Progenitor cell of endocrine pancreas (in vitro differentiated cells): ENCODE measurements at places on chromosomes 4 and X. TPM values are rescaled to one million over a fixed set of nuclear protein-coding genes. Genes with fewer than 3 reads are reported as not detected.
A peak's percentile ranks its signal among the peaks of the same experiment; 100 is the strongest.

- no peaks in the 10 kb centered on the region for H3K27me3 ChIP-seq
- DNase-seq = no peak
- H3K27ac ChIP-seq = no peak overlapping the region
- no peaks in the 10 kb centered on the region for H3K4me1 ChIP-seq
- H3K36me3 ChIP-seq = no peaks in the 10 kb centered on the region
These were observed 70.3 kb downstream of the DDX60 start for GRCh38 chr4:168248176-168248710.

DNA sequence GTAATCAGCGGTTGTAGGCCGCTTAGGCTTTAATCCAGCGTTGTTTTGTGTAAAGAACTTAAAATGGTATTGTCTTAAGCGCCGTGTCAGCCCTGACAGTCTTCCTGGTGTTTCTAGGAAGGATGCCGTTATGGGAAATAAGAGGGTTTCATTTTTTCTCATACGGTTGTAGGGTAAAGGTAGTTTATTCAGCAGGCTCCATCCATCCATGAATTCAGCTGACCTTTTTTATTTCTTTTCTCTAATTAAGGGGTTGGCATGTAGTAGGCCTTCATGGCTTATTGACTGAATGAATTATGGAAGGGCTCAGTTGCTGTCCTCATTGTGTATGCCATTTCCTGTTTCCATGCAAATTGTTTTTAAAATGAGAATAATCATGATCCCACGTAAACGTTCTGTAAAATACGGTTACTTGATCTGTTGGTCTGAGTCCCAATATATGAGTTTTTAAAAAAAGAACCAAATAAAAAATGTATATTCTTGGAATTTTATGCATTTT, 693 bp downstream of the OCIAD1 start:
- H3K27ac ChIP-seq = peak overlapping the region; percentile 100
- H3K4me1 ChIP-seq = peaks cover 12% of the 10 kb centered on the region
- no peaks in the 10 kb centered on the region for H3K27me3 ChIP-seq
- no peak for DNase-seq
- H3K36me3 ChIP-seq = peaks cover 14% of the 10 kb centered on the region
- H3K4me3 ChIP-seq = peak overlapping the region; percentile 99

- peaks cover 25% of the 10 kb centered on the region for H3K27me3 ChIP-seq
- no peak overlapping the region for H3K4me3 ChIP-seq
- no peak overlapping the region for H3K27ac ChIP-seq
- DNase-seq = no peak
These were observed 97.4 kb downstream of the DCTD start for GRCh38 chr4:182819751-182820150.

DNA sequence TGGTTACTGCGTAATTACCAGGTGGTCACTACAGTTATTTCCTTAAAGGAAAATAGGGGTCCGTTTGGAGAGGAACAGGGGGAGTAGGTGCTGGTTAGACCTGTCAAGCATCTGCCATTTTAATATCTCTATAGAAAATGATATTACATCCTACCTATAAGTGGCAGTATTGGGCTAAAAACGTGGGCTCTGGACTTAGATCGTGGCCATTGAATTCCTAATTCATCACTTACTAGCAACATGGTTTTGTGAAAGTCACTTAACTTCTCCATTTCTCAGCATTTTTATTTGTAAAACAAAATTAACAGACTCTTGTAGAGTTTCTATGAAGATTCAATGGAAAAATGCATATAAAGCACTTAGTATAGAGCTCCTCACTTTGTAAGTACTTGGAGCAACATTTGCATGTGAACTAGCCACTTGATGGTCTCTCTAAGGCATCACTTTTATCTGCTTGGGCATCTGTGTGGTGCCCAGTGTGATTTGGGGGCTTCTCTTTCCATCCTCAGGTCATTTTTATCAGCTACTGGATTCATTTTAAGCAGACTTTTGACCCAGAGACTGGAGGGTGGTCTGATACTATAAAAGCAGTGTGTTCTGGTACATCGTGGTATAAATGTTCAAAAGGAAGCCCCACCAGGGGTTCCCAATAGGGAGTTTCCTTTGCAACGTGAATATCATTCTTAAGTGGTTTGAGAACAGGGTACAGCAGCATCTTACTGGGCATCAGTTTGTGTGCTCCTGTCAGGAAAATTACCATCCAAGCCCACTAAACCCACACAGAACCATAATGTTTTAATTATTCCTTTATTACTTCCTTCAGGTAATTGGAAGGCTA, 42.7 kb upstream of the RASSF6 start:
- H3K27me3 ChIP-seq = no peaks in the 10 kb centered on the region
- no peak for DNase-seq
- no peaks in the 10 kb centered on the region for H3K36me3 ChIP-seq
- no peak overlapping the region for H3K4me3 ChIP-seq
- peaks cover 7% of the 10 kb centered on the region for H3K4me1 ChIP-seq

DNA sequence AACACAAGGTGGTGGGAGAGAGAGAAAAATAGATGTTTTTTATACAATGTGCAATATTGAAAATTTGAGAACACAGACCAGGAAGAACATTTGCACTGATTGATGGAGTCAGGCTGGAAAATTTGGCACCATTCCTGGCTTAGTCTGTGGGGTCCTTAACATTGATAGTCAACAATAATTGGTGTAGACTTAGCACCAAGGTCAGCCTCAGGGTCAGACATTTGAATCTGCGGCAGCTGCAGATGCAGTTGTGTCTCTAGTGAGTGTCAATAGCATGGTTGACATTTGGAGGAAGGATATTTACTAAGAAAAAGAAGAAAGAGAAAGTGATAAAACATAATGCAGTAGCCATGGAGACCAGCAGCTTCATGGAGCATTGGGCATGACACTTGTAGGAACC, 31.5 kb upstream of the GLRA3 start:
- no peak for DNase-seq
- H3K4me1 ChIP-seq = no peaks in the 10 kb centered on the region

DNA sequence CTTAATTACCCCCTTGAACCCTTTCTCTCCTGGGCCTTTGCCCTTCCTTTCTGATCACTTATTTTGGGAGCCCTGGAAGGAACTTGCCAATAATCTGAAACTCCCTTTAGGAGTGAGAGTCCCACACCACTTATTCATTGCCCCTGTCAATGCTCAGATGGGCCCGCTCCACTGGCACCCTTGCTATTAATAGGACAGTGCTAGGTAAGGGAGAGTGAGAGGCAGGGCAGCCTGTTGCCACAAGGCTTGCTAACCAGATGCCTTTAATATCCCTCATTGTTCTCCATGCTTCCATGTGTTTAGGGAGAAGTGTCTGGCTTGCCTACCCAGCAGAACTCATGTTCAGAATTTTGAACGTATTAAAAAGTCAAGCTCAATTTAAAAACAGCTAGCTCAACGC, 1.7 kb upstream of the NHS start:
- no peak overlapping the region for H3K4me3 ChIP-seq
- no peak for DNase-seq
- no peaks in the 10 kb centered on the region for H3K36me3 ChIP-seq
- H3K27ac ChIP-seq = no peak overlapping the region

- no peak overlapping the region for H3K4me3 ChIP-seq
- H3K36me3 ChIP-seq = no peaks in the 10 kb centered on the region
These were observed 73.6 kb upstream of the PJA1 start for GRCh38 chrX:69238887-69239231.

- H3K4me1 ChIP-seq = peaks cover 28% of the 10 kb centered on the region
- H3K27me3 ChIP-seq = no peaks in the 10 kb centered on the region
- H3K36me3 ChIP-seq = peaks cover 4% of the 10 kb centered on the region
- no peak overlapping the region for H3K27ac ChIP-seq
These were observed 7.4 kb upstream of the S100P start for GRCh38 chr4:6686104-6686787.

DNA sequence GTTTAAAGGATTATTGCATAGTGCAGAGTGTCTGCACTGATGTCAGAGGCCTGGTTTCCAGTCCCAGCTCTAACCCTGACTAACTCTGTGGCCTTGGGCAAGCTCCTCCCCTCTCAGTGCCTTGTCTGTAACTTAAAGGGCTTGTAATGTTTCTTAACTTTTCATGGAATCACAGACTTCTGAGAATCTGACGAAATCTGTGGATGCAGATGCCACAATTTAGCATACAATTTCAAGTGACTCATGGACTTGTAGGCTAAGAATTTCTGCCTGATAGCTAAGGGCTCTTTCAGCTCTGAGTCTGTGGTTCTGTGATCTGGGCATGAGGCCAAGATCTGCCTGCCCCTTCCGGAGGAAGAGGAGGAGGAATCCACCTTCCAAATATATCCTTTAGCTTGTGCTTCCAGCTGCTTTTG, 236.9 kb downstream of the AR start:
- no peak overlapping the region for H3K27ac ChIP-seq
- no peak for DNase-seq
- no peak overlapping the region for H3K4me3 ChIP-seq

- peaks cover 14% of the 10 kb centered on the region for H3K4me1 ChIP-seq
- no peak for DNase-seq
- H3K36me3 ChIP-seq = peaks cover 3% of the 10 kb centered on the region
- H3K27ac ChIP-seq = peak overlapping the region; percentile 95
- no peaks in the 10 kb centered on the region for H3K27me3 ChIP-seq
These were observed 424 bp upstream of the ZNF330 start for GRCh38 chr4:141220271-141220670.

DNA sequence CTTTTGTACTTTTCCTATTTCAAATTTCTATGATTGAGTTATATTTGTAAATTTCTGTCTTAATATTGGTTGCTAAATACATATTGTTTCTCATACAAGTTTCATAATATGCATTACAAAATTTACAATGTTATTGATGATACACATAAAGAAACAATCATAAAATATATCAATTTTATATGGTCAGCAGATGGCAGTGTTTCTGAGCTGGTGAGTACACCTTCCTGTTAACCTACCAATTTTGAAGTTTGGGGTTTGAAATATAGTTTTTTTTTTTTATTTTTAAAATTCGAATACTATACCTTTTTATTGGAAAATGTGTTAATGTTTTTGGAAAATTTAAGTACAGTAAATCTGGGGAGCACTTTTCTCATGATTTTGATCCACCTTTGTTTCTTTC, 1953.1 kb upstream of the ADGRL3 start:
- H3K27me3 ChIP-seq = no peaks in the 10 kb centered on the region
- no peak overlapping the region for H3K4me3 ChIP-seq
- DNase-seq = no peak
- H3K4me1 ChIP-seq = peaks cover 2% of the 10 kb centered on the region

- H3K4me1 ChIP-seq = peaks cover 6% of the 10 kb centered on the region
- peaks cover 6% of the 10 kb centered on the region for H3K36me3 ChIP-seq
- H3K27me3 ChIP-seq = no peaks in the 10 kb centered on the region
- no peak overlapping the region for H3K27ac ChIP-seq
These were observed 314 bp downstream of the DNASE1L1 start for GRCh38 chrX:154408659-154409221.

GRCh38 chr4:63226229-63226628, 1183.0 kb downstream of the TECRL start:
- H3K36me3 ChIP-seq = no peaks in the 10 kb centered on the region
- DNase-seq = no peak
- H3K4me1 ChIP-seq = no peaks in the 10 kb centered on the region
- H3K27ac ChIP-seq = no peak overlapping the region
- no peaks in the 10 kb centered on the region for H3K27me3 ChIP-seq

DNA sequence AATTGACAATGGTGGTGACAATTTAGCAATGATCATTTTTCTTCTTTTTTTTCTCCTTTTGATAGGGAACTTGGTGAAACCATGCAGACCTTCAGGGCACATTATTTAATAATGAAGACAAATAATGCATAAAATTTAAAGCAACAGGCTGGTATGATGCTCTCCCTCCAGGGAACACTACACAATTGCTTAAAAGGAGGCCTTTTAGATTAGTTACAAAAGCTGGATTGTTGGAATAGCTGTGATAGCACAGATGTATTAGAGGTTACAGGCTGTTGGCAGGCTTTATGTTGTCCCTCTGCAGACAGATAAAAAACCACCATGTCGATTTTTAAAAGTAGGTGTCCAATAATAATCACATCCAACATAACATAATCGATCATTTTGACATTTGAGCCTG, 307.0 kb downstream of the ADGRL3 start:
- H3K4me1 ChIP-seq = peaks cover 10% of the 10 kb centered on the region
- H3K36me3 ChIP-seq = peaks cover 1% of the 10 kb centered on the region
- no peaks in the 10 kb centered on the region for H3K27me3 ChIP-seq
- no peak for DNase-seq

DNA sequence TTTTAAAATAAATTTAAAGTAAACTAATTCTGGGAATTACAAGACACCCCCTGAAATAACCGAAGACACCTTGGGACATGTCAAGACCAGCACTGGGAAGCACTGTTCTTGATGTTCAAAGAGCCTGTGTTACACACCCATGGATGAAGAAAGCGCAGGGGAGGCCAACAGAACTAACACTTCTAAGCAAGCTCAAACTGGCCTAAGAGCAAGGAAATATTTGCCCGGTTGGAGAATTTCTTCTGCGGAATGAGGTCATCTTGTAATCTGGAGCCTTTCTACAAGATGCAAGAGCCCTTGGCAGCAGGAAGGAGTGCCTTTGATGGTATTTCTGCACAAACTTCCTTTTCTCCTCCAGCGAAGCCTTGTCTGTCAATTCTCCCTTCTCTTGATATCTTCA, 9.3 kb upstream of the EFHC2 start:
- no peaks in the 10 kb centered on the region for H3K27me3 ChIP-seq
- no peak for DNase-seq
- H3K4me3 ChIP-seq = no peak overlapping the region
- no peaks in the 10 kb centered on the region for H3K36me3 ChIP-seq
- no peak overlapping the region for H3K27ac ChIP-seq

DNA sequence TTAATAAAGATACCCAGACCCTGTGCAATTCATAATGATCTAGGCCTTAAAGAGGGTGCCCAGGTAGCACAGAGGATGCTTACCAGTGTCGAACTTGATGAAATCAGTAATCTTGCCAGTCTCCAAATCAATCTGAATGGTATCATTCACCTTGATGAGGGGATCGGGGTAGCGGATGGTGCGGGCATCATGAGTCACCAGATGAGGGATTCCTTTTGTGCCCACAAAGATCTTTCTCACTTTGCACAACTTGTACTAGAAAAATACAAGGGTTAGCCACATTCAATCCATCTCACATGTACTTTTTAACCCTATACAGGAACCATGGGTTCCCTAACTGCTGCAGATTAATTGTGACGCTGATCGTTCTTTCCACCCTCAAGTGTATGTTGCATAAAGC, 3.3 kb downstream of the RPS4X start:
- H3K4me3 ChIP-seq = no peak overlapping the region
- H3K27me3 ChIP-seq = no peaks in the 10 kb centered on the region
- DNase-seq = no peak
- peaks cover 43% of the 10 kb centered on the region for H3K36me3 ChIP-seq

GRCh38 chr4:120694973-120695372, 227.6 kb downstream of the PRDM5 start:
- H3K36me3 ChIP-seq = no peaks in the 10 kb centered on the region
- no peak overlapping the region for H3K27ac ChIP-seq
- H3K4me1 ChIP-seq = peaks cover 3% of the 10 kb centered on the region

The IQCM gene
- total RNA-seq = not detected in 2 replicates

The BTK gene
- not detected in 2 replicates for total RNA-seq

The TSPAN7 gene
- total RNA-seq = 21.1 and 21.8 TPM in 2 replicates

The ITM2A gene
- total RNA-seq = 1.5 and 3.8 TPM in 2 replicates

The NEUROG2 gene
- not detected in 2 replicates for total RNA-seq

The IL21 gene
- total RNA-seq = not detected in 2 replicates

The AKAP14 gene
- total RNA-seq = not detected in 2 replicates

The YY2 gene
- total RNA-seq = 2.2 and 2.3 TPM in 2 replicates

The MOSPD2 gene
- 8.4 and 10.1 TPM in 2 replicates for total RNA-seq
